GM23248 (cell line): ENCODE measurements at places on chromosomes 6 and 20. TPM values are rescaled to one million over a fixed set of nuclear protein-coding genes. Genes with fewer than 3 reads are reported as not detected.

GRCh38 chr6:36389353-36389752, 1.9 kb upstream of the ETV7 start:
- no peak for DNase-seq

Gene SEL1L2
- total RNA-seq: not detected in 2 replicates

Gene TRERF1
- total RNA-seq: 2.7 and 4.7 TPM in 2 replicates

DNA sequence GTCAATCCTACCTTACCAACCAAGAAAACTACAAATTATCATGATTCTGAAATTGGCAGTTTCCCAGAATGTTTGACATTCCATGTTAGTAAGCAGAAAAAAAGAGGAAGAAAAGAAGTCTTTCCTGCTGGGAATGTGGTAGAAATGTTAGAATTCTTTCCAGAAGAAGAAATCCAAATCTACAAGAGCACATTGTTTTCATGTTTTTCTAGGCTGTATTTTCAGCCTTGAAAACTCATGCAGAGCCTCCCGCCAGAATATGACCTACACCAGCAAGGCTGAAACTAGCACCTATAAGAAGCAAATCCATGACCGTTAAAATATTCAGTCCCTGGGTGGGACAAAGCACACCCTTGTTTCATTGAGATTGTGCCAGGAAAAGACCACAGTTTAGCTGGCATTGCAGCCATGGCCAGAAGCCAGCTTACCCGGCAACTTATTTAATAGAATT, 259.4 kb downstream of the GJA1 start:
- DNase-seq: peak; percentile 20

DNA sequence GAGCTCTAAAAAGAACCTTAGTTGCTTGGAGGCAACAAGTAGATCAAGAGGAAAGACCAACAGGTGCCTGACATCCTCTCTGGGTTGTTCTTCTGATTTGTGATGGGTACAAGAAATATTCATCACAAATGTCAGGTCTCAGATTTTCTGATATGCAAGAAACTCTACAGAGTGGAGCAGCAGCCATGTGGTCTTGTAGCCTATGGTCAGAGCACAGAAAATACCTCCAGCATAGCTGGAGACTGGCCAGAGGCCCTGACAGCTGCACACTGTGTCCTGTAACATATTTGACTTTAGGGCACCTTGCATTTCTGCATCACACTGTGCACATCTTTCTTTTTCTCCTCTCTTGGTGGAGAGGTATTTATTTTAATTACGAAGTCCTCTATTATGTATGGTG, 116.3 kb downstream of the GMPR start:
- DNase-seq: no peak
